ENCODE measurements at places on chromosomes 12 and 14. TPM values are rescaled to one million over a fixed set of nuclear protein-coding genes. Genes with fewer than 3 reads are reported as not detected.

DNA sequence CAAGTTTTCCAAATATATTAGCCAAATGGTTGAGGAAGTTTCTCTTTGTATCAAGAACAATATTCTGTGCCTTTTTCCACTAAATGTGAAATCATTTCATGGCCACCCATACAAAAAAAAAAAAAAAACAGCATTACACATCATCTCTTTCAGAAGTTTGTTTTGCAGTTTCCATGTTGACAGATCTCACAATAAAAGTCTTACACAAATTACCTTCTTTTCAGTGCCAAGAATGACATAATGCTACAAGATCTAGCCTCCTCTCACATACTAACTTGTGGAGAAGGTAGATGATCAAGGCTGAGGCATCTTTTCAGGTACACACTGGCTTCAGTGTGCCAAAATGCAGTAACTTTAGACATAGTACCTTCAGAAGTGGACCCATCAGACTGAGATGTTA, 35.3 kb downstream of the PRKD1 start:
- peak; percentile 51 for DNase-seq
- H3K4me1 ChIP-seq = peaks cover 3% of the 10 kb centered on the region
- H3K27me3 ChIP-seq = no peaks in the 10 kb centered on the region

DNA sequence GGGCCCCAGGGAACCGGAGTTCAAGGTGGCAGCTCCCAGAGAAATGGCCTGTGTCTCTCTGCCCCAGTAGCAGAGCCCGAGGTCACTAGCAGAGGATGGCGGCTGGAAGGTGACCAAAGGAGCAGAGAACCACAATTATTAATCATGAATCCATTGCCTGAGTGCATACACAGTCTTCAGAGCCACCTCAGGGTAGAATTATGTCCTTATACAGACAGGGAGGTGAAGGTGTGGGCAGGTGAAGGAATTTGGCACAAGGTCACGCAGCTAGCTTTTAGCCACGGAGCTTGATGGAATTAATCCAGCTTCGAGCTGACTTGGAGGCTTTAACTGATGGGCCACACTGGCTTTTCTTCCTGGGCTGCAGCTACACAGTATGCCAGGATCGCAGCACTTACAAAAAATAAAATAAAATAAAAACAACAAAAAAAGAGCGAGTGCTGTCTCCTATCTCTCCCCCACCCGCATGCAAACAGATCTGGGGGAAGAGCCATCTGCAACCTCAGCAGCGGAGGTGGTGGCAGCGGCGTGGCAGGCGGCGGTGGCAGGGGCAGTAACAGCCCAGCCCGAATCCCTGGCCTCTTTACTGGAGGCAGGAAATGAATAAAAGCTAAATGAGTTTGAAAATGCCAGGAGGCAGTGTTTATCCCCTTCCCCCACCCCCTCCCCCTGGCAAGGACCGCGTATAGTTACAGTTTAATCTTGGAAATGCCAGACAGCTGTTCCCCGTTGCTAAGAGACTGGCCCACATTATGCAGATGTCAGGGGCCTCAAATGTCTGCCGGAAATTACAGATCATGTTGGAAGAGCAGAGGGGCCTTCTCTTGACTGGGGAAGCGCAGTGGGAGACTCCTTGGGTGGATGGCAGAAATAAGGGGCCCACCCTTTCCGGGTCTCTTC, 93.5 kb downstream of the LRRC74A start:
- H3K27me3 ChIP-seq = no peaks in the 10 kb centered on the region
- H3K4me1 ChIP-seq = peaks cover 89% of the 10 kb centered on the region
- H3K36me3 ChIP-seq = no peaks in the 10 kb centered on the region
- H3K27ac ChIP-seq = peak overlapping the region; percentile 99
- peak; percentile 99 for DNase-seq

The HOXC9 gene
- 12.6 TPM for total RNA-seq

DNA sequence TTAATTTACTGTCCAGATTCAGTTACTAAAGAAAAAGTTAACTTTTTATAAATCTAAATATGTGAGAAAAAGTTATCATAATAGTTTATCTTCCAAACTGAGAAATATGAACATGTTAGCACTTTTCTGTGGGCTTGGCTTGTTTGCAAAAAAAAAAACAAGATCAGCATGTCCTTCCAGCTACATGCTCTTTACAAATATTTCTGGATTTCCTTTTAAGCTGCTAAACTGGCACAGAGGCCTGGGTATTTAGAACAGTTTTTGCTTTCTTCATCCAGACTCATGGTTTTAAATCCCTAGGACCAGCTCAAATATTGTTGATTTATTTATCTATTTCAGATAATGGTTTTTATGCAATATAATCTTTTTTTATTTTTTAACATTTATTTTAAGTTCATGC, 1444.5 kb upstream of the FLRT2 start:
- no peak overlapping the region for H3K4me3 ChIP-seq
- H3K27me3 ChIP-seq = no peaks in the 10 kb centered on the region
- no peak overlapping the region for H3K27ac ChIP-seq
- peak; percentile 65 for DNase-seq
- no peaks in the 10 kb centered on the region for H3K36me3 ChIP-seq
- H3K4me1 ChIP-seq = peaks cover 3% of the 10 kb centered on the region

The MFAP5 gene
- 211 TPM for total RNA-seq

The CELA1 gene
- not detected for total RNA-seq

The GPR65 gene
- total RNA-seq = 0.53 TPM

The PKP2 gene
- 3.1 TPM for total RNA-seq

The FKBP3 gene
- 59.4 TPM for total RNA-seq

All from muscle of leg (tissue), 16 donors.